ENCODE measurements at places on chromosomes 6 and 20. TPM values are rescaled to one million over a fixed set of nuclear protein-coding genes. Genes with fewer than 3 reads are reported as not detected.

- peak; percentile 48 for DNase-seq
Measured at GRCh38 chr6:41427642-41428335, 92.4 kb downstream of the NCR2 start.

Gene SMLR1
- not detected for total RNA-seq

DNA sequence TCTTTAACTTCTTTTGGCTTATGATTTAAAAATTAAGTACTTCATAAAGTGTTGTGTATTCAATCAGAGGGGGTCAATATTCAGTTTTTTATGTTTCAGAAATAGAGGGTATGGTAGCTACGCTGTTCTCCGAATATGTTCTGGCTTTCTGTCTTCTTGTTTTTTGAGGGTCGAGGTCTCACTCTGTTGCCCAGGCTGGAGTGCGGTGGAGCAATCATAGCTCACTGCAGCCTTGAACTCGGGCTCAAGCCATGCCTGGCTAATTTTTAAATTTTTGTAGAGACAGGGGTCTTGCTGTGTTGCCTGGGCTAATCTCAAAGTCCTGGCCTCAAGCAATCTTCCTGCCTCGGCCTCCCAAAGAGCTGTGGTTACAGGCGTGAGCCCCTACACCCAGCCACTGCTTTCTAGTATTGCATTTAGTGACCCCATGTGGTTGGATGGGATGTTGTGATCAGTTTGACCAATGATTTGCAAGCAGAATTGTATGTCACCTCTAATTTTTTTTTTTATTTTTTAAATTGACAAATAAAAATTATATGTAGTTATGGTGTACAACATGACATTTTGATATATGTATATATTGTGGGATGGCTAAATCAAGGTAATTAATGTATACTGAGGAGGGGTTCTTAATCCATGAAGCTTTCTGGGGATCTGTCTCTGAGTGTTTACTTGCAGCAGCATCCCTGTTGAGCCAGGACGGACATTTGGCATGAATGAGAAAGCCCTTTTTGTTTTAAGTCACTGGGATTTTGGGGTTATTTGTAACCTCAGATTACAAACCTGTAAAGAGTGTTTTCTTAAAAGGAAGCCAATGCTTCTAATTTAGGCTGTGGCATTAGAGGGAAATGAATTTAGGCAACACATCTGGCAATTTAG is 38.5 kb upstream of the DEK start:
- no peak for DNase-seq

DNA sequence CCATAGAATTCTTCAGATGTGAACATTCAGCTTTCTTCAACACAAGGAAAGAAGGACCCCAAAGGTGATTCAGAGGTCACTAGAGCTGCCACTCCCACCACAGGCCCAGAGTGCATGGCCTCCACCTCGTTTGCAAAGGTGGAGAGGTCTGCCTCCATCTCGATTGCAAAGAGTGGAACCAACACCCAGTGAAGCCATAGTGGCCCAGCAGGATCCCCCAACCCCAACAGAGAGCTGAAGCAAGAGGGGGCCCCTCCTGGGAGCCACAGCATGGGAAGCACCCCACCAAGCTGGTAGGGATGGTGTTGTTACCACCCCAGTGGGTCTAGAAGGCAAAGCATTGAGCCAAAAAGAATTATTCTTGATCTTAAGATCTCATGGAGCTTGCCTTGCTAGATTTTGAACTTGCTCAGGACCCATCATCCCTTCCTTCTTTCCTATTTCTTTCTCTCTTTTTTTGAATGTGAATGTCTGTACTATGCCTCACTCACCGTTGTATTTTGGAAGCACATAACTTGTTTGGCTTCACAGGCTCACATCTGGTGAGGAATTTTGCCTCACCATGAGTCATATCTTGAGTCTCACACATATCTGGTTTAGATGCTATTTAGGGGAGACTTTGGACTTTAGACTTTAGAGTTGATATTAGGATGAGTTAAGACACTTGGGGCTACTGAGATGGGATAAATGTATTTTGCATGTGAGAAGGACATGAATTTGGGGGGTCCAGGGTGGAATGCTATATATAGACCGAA is 119.2 kb downstream of the ANKRD60 start:
- no peak for DNase-seq

- no peak for DNase-seq
Measured at GRCh38 chr6:162190981-162191380, 536.6 kb downstream of the PRKN start.

- no peak for DNase-seq
Measured at GRCh38 chr6:41073968-41074691, 1.4 kb downstream of the NFYA start.

DNA sequence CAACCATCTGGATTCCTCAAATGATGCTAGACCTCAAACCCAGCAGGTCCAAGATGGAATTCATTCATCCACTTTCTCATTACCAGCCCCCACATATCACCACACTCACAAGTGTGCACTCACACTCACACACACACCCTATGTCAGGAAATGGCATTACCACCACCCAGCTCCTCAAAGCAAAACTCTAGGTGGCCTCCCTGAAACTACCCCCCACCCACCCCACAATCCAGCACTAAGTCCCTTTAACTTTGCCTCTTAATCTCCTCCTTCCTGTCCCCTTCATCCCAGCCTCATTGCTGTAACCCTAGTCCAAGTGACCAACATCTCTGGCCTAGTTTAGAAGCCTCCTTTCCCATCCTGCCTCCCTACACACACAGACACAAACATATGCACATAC is 109.4 kb downstream of the TNFAIP3 start:
- no peak for DNase-seq

Gene OR2H2
- not detected for total RNA-seq

- DNase-seq = no peak
Measured at GRCh38 chr20:32213870-32214269, 6.2 kb downstream of the POFUT1 start.

Gene AGPAT4
- 90.2 TPM for total RNA-seq

- no peak for DNase-seq
Measured at GRCh38 chr20:24720957-24721356, 228.1 kb upstream of the CST7 start.

DNA sequence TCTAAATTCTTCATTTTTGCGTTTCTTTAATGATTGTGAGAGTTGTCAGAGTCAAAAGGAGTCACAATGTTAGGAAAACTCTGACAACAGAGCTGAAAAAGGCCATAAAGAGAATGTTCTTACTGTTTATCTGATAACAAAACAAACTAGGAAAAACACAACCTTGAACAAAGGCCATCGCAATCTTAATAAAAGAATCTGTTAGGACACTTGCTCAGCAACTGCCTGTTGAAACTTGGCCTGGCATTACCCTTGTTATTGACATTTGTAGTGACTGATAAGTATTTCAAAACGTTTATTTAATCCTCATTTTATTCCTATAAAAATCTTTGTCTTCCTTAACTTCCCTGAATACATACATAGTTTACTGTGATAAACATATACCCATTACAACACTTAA is 15.7 kb downstream of the GSTA1 start:
- DNase-seq = no peak

- DNase-seq = no peak
Measured at GRCh38 chr6:168920289-168920688, 333.4 kb downstream of the THBS2 start.

- DNase-seq = no peak
Measured at GRCh38 chr6:98014442-98015201, 731.6 kb upstream of the MMS22L start.

DNA sequence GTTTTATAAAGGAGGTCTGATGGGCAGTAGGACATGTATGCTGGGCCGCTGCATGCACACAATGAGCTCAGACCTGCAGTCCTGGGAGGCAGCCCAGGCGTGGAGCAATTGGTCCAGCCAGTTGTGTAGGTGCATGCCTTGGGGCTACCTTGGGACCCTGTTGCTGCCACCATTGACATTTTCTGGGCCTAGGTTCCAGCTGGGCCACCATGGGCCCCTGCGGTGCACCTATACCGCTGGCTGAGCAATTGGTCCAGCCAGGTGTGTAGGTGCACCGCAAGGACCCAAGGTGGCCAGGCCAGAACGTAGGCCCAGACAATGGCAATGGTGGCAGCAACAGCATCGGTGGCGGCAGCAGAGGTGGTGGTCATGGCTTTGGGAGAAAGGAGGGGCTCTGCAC is 143.9 kb downstream of the PXDC1 start:
- no peak for DNase-seq

Gene ZNF311
- 5.1 TPM for total RNA-seq

Gene KIAA1755
- 1.6 TPM for total RNA-seq

DNA sequence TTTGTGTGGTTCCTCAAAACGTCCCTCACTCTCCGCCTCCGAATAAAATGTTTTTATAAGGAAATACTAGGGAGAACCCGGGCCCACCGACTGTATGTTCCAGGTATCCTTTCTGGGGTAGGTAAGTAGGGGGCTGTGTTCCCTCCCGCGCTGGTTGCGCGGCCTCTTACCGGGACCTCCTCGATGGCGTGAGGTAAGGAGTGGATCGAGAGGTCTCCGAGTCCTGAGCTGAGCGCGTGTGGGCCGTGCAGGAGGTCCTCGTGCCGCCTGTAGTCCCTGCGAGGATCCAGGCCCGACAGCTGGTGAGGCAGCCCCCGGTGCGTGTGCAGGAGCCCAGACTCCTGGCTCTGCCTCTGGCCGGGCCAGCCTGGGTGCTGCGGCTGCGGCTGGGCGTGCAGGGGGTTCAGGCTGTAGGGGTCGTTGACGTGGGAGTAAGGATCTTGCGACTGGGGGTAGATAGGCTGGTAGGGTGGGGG is 5.1 kb downstream of the TFAP2A start:
- no peak for DNase-seq

Gene RBPJL
- total RNA-seq = not detected

DNA sequence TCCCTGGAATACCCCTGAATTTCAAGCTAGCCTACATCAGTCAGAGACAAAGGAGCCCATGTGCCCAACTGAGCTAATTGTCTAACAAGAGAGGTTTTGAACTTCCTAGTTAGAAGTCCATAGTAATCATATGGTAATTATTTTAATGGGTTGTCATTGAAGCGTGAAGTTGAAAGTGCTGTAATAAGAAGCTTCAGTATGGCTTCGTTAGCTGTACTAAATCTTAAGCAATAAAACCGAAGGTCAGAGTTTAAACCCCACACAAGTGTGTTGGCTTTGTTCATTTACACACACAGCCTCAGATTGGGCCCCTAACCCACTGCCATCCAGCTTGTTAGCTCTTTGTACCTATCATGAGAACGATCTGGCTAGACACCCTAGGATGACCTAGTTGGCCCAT is 195.6 kb upstream of the RIN2 start:
- no peak for DNase-seq

DNA sequence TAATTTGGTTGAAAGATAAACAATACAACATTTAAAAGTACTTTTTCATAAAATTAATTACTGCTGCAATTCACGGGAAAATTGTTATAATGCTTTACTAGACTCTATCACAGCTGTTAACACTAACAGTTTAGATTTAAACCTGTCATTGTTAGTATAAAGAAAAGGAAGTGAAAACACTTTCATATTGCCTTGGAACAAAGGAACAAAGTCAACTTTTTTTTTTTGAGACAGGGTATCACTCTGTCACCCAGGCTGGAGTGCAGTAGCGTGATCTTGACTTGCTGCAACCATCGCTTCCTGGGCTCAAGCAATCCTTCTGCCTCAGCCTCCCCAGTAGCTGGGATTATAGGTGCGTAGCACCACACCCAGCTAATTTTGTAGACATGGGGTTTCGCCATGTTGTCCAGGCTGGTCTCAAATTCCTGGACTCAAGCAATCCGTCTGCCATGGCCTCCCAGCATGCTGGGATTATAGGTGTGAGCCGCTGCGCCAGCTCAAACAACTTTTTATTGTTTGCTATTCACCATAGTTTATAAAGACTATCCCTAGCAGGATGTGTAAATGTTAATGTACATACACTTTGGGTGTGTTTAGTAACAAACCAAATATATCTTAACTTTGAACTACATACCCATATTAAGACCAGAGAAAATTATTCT is 22.1 kb downstream of the SLC35A1 start:
- DNase-seq = no peak

GRCh38 chr6:132736239-132736638 is 21.5 kb downstream of the VNN2 start:
- no peak for DNase-seq

- DNase-seq = no peak
Measured at GRCh38 chr6:155372256-155372655, 58.0 kb upstream of the TFB1M start.

- no peak for DNase-seq
Measured at GRCh38 chr6:15739353-15739752, 76.5 kb upstream of the DTNBP1 start.

GRCh38 chr6:44917430-44917829 is 410.7 kb upstream of the RUNX2 start:
- DNase-seq = no peak

- no peak for DNase-seq
Measured at GRCh38 chr20:62876902-62877816, 15.5 kb upstream of the TCFL5 start.

DNA sequence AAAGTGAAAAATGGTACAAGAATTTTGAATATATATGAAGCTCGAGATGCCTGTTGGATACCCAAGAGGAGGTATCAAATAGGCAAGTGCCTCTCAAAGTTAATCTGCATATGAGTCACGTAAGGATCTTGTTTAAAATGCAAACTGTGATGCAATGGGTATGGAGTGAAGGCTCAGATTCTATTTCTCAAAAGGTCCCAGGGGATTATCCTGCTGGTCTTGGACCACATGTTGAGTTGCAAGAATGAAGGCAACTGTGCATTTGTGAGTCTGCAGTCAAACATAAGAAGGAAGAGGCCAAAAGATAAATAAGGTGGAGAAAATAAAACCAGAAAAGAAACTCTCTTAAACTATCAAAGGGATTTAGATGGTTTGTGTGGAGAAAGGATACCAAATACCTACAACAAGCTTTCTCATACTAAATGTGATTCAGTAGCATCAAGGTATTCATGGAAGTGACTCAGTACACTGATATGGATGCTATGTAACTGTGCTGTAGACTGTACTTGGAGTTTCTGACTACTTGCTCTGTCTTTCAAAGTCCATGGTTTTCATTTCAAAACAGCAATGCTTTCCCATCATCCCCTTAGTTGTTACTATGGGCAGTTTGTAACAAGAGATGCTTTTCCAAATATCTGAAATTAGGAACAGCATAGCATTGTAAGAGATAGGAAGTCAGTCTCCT is 106.3 kb downstream of the GFRAL start:
- no peak for DNase-seq
